Right lobe of liver (tissue), 6 donors: ENCODE measurements at places on chromosomes 5 and 9. TPM values are rescaled to one million over a fixed set of nuclear protein-coding genes. Genes with fewer than 3 reads are reported as not detected.

Gene INSL4
- total RNA-seq: not detected

DNA sequence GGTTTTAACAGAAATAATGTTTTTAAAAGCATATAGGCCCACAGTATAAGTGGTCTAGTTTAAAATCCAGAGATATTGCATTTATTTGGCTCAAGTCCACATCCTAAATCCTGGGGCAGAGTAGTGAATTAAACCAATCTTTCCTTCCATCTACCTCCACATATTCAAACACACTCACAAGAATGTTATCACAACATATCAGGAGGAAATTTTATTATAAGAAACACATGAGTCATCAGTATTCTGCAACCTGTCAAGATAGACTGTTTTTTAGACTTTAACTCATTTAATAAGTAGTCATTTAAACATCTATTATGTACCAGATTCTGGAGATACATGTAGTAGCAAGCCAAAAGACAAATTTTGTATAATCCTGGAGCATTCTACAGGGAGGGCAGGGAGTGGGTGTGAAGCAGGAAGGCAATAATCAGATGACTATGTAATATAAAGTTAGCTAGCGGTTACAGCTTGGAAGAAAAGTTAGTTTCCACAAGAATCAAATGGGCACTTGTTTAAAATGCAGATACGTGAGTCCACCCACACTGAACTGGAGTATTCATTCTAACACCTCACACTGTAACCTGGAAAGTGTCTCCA lies 187.3 kb upstream of the PIK3R1 start:
- DNase-seq: no peak

GRCh38 chr9:15191378-15191777 lies 115.6 kb downstream of the TTC39B start:
- no peak for DNase-seq

- DNase-seq: no peak
These were observed 190.4 kb downstream of the TARS1 start for GRCh38 chr5:33631139-33631538.

DNA sequence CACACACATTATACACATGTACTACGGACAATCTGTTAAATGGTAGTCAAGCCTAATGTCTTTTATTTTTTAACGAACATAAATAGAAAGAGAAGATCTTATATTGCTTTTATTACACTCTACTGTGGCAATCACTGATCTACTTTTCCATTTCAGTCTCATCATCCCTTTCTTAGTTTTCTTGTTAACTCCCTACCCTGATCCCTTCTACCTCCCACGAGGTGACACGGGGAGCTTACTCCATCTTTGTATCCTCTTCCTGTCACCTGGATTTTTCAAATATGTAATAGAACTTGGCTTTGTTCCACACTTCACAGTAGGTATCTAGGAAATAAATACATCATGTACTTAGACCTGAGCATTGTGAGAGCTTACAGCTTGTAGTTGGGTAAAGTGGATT lies 211.0 kb downstream of the PIK3R1 start:
- DNase-seq: no peak

DNA sequence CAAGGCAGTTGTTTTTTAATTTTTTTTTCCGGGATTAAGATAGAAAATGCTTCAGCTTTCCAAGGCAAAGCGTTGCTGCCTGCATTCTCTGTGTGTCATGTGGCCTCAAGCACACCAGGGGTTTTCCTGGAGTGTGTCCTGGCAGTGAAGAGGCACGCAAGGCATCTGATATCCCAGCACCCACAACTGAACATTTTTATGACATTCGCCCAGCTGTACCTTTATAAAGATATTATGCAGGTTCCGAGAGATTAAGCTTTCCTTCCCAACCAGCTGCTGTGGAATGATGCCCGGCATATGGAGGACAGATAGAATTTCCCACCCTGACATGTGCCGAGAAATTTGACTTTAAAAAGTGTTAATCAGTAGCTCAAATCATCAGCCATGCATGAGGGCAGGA lies 205.6 kb downstream of the GADD45G start:
- no peak for DNase-seq
